ENCODE measurements at places on chromosomes 3 and 15.

DNA sequence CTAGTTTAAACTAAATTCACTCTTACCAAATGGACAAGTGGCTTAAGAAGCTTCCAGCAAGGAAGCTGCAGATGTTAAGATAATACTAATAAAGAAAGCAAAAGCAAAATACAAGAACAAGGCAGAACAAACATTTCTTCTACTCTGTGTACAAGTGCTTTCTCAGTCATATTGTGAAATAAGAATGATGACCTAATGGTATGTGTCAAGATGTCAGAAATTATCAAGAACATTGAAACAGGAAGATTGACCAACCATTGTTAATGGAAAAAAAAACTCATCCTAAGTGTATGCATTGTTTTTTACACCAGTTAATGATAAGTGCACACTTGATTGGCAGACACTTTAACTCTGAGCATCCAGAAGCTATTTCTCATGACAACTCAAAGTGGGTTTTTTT lies 65.4 kb upstream of the P2RY1 start:
- DNase-seq = no peak

DNA sequence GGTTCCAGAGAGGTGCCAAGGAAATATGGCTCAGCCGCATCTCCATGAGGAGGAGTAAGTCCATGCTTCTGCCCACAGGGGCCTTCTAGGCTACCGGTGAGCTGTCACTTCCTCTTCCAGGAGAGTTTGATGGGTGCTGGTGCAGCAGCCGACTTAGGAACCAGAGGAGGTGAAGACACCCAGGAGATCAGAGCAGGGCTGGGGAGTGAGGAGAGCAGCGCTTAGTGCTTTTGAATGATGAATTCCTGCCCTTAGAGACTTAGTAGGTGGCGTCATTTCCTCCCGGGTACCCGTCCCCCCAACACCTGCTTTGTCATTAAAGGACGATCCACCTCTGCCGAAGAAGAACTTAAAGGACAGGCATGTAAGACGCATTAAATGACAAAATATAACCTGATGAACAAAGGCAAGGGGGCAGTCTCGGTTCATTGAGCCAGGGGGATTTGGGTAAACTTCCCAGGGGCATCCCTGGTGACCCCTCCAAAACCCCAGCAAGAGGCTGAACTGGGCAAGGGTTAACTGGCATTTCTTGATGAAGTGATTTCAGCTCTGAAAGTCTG lies 67.6 kb downstream of the HES1 start:
- peak; percentile 41 for DNase-seq

DNA sequence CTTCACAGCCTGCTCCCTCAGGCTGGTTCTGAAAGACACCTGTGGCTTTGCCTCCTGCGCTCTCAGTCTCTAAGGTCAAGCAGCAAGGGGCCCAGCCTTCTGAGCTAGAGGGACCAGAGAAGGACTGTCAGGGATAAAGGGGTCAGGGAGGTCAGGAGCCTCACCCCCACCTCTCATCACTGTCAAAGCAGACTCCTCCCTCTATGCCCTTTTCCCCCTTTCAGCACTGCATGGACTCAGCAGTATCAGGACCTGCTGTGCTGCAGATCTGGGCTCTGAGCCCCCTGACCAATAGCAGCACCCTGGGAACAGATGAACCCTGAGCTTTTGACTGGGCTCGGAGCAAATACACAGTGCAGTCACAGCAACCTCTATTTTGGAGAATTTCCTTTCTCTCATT lies 3.2 kb upstream of the BMF start:
- no peak for DNase-seq

GRCh38 chr15:100787567-100788417 lies 91.8 kb upstream of the ALDH1A3 start:
- no peak for DNase-seq

DNA sequence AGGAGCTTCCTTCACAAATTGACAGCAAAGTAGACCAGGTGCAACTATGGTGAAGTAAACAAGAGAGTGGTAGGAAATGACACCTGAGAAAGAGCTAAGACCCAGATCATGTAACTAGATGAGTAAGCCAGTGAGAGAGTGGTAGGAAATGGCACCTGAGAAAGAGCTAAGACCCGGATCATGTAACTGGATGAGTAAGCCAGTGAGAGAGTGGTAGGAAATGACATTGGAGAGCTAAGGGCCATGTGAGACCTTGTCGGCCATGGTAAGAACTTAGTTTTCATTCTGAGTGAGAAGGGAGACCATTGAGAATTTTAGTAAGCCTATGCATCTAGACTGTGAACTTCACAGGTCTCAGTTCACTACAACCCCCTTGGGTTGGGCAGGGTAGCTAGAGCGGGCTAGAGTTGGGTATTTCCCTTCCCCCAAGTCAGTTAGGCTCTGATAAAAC lies 5.4 kb upstream of the SENP7 start:
- no peak for DNase-seq

- DNase-seq = no peak
Observed at GRCh38 chr3:10928407-10928960, 64.1 kb upstream of the SLC6A1 start.

DNA sequence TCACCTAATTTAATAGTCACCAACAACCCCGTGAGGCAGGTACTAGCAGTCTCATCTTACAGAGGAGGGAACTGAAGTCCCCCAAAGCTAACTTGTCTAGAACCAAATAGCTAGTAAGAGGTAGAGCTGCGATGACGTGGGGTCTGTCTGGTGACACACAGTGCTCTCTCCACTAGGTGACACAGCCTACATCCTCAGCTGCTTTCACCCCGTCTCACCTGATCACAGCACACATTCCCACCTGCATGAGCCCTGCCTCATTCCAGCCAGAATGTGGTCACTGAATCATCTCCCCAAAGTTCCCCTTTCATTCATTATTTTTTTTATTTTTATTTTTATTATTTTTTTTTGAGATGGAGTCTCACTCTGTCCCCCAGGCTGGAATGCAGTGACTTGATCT lies 21.3 kb upstream of the MAGEF1 start:
- DNase-seq = no peak

GRCh38 chr3:150447084-150447483 lies 39.0 kb downstream of the TSC22D2 start:
- DNase-seq = no peak

DNA sequence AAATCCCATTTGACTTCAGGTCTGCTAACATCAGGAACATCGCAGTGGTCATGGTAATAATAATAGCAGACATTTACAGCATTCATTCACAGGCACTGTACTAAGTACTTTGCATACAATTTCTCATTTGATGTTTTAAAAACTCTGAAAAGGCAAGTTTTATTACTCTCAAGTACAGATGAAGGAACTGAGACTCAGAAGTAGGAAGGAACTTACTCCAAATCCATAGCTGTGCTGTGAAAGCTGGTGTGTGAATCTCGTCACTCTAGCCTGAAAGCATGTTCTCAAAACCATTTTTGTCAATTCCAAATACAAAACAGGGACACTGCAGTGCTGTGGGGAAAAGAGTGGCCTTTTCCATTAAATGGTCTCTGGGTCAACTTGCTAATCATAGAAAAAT lies 179.9 kb downstream of the FAM43A start:
- DNase-seq = no peak

DNA sequence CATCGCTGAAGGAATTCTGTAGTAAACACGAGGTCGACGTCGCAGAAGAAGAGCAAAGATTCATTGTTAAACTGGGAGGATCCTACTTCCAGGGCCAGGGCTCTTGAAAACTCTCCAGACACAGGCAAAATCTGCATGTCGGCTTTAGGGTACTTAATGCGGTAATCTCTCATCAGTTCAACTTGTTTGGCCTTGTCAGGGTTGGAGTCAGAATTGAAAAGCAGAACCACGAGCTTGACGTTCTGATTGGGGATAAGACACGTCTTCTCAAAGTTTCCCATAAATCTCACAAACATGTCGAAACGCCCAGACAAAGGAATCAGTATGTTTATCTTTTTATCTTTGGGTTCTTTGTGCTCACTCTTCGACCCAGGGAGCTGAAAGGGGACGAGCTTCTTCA lies 74.0 kb downstream of the CHSY1 start:
- DNase-seq = no peak

- peak; percentile 5 for DNase-seq
Observed at GRCh38 chr3:106277731-106278130, 408.9 kb upstream of the CBLB start.

GRCh38 chr3:66479532-66479947 lies 21.3 kb downstream of the LRIG1 start:
- no peak for DNase-seq

DNA sequence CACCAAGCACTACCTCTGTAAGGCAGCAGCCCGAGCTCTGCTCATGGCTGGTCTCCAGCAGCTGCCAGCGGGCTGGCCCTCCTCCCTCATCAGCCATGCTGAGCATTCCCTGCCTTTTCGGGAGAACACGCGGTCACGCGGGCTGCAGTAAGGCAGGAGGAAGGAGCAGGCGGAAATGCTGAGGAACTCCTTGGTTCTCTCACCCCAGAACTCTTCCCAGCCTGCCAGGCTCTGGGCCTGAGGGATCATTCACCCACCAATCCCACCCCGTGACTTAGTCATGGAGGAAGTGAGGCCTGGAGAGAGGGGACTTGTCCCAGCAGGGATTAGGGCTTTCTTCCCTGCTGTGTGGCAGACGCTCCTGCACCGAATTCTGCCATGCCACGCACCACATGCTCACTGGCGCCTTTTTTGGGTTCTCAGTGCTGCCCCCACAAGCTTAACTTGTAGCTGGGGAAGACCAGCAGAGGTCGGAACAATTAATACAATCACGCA lies 42.9 kb upstream of the RPL32 start:
- no peak for DNase-seq

GRCh38 chr3:53844262-53845102 lies 1.7 kb downstream of the CHDH start:
- DNase-seq = no peak

- no peak for DNase-seq
Observed at GRCh38 chr15:76334438-76335306, 1.9 kb upstream of the ISL2 start.

DNA sequence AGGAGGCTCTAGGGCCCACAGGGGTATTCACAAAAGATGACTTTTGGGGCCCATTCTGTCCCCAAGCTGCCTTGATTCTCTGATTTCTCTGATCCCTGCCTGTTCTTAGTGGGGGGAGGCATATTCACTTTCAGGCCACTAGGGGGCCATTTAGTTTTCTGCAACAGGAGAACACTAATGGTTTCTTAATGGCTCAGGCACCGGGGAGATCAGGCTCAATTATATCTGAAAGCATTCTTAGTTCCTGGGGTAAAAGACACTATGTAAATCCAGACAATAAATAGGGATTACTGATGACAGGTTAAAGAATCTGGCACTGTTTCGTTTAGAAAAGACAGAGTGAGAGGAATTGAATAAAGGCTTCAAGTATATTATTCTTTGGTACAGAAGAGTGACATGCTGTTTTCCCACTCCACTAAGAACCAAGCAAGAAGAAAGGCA lies 2.5 kb upstream of the INAFM2 start:
- DNase-seq = no peak

GRCh38 chr15:58214591-58215340 lies 76.6 kb downstream of the AQP9 start:
- DNase-seq = no peak

DNA sequence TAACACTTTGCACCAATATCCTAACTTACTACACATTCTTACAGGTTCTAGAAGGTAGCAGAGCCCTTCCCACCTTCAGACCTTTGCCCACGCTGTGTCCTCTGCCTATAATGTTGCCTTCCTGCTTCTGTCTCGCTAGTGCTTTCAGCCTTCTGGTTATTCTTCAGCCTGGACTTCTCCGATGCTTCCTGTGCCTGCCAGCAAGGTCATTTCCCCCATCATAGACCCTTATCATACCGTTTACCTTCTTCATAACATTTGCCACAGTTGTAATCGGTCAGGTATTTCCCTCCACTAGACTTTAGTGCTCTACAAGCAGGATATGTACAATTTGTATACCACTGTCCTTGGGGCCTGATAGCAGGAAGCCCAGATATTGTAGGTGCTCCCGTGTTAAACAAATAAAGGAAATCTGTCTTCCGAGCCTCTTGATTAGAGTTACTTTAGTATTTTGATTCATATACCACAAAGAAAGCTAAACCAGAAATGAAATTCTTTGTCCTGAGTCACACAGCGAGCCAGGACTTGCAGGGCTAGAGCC lies 35.8 kb upstream of the CMTM7 start:
- DNase-seq = no peak

GRCh38 chr3:70149714-70150400 lies 150.3 kb downstream of the SAMMSON start:
- DNase-seq = no peak

- peak; percentile 69 for DNase-seq
Observed at GRCh38 chr3:127959873-127960272, 44.8 kb downstream of the KBTBD12 start.

DNA sequence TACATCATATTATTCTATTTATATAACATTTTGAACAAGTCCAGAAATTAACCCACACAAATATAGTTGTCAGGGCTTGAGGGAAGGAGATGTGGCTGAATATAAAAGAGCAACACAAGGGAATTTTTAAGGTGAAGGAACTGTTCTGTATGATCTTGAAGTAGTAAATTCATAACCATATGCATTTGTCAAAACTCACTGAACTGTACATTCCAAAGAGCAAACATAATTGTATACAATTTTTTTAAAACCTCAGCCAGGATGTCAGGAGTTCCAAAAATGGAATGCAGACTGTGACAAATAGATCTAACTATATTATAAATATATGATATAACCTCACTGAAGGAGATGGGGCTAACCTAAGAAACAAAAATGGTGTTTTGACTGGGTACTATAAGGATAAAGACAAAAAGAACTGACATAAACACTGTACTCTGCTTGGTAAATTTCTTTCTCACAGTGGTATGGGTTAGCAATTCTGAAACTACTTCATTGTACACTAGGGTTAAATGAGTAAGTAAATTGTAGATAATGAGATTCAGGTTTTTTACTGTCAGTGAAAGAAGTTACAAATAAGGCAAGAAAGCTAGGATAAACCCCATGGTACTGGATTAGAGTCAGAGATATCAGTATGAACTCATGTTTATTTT lies 14.4 kb downstream of the GOLGB1 start:
- DNase-seq = no peak

GRCh38 chr3:157844800-157845565 lies 261.2 kb downstream of the SHOX2 start:
- no peak for DNase-seq

GRCh38 chr15:26443321-26443720 lies 329.5 kb downstream of the GABRB3 start:
- DNase-seq = no peak

DNA sequence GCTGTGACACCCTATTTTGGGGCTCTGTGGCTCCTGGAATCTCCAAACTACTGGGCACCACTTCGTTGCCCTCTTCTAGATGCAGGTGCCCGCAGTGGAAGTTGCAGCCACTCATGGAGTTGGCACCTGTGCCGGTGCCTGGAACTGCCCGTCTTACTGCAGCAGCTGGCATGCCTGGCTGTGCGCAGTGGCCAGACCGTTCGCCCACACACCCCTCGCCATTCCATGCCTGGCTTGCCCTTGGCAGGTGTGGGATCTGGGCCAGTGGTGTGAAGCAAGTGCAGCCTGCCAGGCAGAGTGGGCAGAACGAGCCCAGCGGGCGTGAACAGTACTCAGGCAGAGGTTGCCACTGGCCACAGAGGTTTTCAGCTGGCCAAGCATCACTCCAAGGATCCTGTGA lies 1286.7 kb downstream of the ROBO1 start:
- DNase-seq = no peak

GRCh38 chr3:194826594-194826993 lies 140.9 kb downstream of the FAM43A start:
- DNase-seq = no peak

GRCh38 chr3:73513260-73513659 lies 111.5 kb downstream of the PDZRN3 start:
- no peak for DNase-seq

- DNase-seq = no peak
Observed at GRCh38 chr3:100932491-100932890, 60.7 kb downstream of the ABI3BP start.

- DNase-seq = no peak
Observed at GRCh38 chr3:196406811-196407470, 25.3 kb downstream of the UBXN7 start.
